ENCODE measurements at places on chromosomes 16 and 17.

- no peak for DNase-seq
Measured at GRCh38 chr16:78509965-78510364, 410.5 kb downstream of the WWOX start.

- DNase-seq, result no peak
Measured at GRCh38 chr17:21378553-21378952, 2.4 kb downstream of the KCNJ12 start.

GRCh38 chr17:47840742-47841487 lies at the start of gene SCRN2:
Gene SCRN2, minus strand, starts transcription at chr17:47841273. Its CDS starts 430 bp downstream, at chr17:47840843.
- peak; percentile 98 for DNase-seq

GRCh38 chr16:920717-921116 lies 50.1 kb downstream of the LMF1 start:
- no peak for DNase-seq

GRCh38 chr16:69329369-69330285 lies 761 bp downstream of the PDF start:
- DNase-seq, result no peak

- DNase-seq, result no peak
Measured at GRCh38 chr17:28484296-28484695, 10.9 kb downstream of the SLC13A2 start.

GRCh38 chr17:50058296-50058953 lies 2.5 kb downstream of the ITGA3 start:
- no peak for DNase-seq

DNA sequence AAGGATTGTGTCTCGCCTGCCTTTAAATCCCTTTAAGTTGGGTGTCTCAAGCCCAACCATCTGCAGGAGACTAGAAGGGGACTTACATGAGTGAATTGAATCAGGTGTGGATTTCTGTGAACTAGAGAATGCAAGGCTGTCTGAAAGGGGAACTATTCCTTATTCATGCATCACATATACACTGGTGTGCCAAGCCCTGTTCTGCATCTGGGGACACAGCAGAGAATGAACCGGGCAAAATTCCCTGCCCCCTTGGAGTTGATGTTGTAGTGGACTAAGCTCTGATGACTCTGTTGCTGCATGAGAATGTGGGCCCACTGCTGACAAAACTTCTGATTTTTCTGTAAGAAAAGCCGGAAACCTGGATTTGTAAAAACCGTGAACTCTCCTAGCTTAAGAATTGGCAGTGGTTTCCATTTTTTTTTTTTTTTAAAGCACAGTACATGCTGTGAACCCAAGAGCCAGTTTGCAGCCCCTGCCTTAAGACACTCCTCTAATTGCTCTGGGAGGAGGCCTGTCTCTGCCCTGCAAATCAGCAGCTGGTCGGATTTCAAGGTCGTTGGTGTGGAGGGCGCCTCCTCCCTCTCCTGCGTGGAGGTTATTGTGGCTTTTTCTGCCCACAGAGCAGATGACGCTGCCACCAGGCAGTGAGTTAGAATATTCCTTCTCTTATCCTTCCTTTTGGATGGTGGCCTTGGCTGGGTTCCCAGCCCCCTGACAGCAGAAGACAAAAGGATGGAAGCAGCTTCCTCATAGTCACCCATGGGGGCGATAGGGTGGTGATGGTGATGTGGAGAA lies 131.0 kb downstream of the PRKCB start:
- no peak for DNase-seq

DNA sequence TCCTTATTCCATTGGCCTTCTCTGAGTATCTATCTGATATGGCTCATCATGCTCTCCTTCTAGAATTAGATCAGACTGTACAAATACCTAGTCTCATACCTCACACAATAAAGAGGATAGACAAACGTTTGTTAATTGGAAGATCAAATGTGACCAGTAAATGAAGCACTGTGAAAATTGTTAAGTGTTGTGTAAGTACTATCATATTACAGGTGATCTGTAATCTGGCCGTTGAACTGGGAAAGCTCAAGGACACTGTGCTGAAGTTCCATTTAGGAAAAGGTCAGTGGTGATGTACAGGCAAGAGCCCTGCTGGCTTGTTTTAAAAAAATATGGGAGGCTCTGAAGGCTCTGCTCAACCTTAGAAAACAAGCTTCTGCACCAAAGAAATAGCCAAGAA lies 38.5 kb upstream of the CORO6 start:
- no peak for DNase-seq

DNA sequence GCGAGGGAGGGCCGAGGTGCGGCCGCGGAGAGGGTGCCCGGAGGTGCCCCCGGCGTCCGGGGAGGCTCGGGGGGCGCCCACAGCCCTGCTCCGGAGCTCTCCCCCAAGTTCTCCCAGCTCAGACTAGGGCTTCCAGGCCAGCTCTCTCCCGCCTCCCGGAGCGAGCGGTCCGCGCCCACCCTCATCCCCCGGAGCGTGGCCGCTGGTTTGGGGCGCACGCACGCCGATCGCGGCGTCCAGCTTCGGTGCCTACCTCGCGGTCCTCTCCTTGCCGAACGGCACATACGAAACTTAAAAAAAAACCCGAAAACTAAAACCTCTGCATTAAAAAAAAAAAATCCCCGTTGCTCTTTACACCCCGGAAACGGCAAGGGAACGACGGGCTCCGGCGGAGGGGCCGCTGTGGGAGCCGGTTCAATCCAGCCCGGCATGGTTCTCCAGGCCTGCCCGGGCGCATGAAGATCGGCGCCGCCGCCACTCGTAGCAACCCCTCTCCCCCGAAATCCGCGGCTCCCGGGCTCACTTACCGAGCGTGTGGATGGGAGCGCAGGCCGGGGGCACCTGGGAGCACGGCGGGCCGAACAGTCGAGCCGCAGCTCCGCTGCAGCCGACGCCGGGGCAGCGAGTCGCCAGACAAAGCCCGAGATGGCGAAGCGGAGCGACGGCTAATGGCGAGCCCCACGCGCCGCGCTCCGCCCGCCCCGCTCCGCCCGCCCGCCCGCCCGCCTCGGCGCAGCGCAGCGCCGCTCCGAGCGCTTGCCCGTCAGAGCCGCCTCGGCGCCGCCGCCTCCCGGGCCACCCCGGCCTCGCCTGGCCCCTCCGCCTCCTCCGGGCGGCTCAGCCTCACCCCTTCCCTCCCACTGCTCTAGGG lies 973 bp upstream of the UBTF start:
- peak; percentile 88 for DNase-seq

GRCh38 chr17:13460261-13461000 lies 141.3 kb downstream of the HS3ST3A1 start:
- no peak for DNase-seq
